ENCODE measurements at places on chromosomes 3 and 15. TPM values are rescaled to one million over a fixed set of nuclear protein-coding genes. Genes with fewer than 3 reads are reported as not detected.

The BTLA gene
- total RNA-seq, result not detected

The CNTN3 gene
- total RNA-seq, result not detected

The ONECUT1 gene
- total RNA-seq, result 0.30 TPM

The IL16 gene
- 0.25 TPM for total RNA-seq

The CADM2 gene
- total RNA-seq, result 0.27 TPM

The CPNE9 gene
- total RNA-seq, result 0.14 TPM

The RAD51 gene
- 22.0 TPM for total RNA-seq

The RASGRP1 gene
- 0.32 TPM for total RNA-seq

The MST1R gene
- 6.9 TPM for total RNA-seq

The CHAC1 gene
- total RNA-seq, result 9.5 TPM

The GOLGA6L4 gene
- total RNA-seq, result 0.90 TPM

The LYZL4 gene
- total RNA-seq, result not detected

The CGNL1 gene
- total RNA-seq, result 1.2 TPM

The HCN4 gene
- total RNA-seq, result 0.22 TPM
